ENCODE measurements at places on chromosomes 2 and 18.

DNA sequence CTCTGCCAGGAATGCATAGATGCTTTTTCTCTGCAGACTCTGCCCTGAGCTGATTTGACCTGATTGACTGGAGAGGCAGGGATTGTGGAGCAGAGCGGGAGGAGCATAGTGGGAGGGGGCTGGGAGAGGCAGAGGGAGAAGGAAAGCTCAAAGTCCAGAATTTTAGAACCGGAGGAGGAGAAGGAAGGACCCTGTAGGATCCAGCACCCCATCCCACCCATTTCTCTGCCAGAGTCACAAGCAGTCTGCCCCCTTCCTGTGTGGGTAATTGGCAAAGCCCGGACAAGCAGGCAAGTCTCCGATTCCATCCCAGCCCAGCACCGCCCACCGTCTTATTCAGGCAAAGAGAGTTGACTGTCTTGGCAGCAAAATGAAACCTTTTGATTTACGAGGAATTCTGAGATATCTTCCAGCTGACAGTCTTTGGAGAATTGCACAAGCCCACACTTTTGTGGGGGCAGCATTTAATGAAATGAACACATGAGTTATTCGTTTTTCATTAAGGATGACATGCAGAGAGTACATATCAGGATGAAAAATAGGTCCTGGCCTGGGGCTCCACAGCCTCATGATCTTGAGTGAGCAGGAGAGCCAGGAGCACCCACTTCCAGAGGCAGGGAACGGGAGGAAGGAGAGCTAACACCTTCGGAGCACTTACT lies 103.1 kb downstream of the MCFD2 start:
- DNase-seq, result peak; percentile 55

DNA sequence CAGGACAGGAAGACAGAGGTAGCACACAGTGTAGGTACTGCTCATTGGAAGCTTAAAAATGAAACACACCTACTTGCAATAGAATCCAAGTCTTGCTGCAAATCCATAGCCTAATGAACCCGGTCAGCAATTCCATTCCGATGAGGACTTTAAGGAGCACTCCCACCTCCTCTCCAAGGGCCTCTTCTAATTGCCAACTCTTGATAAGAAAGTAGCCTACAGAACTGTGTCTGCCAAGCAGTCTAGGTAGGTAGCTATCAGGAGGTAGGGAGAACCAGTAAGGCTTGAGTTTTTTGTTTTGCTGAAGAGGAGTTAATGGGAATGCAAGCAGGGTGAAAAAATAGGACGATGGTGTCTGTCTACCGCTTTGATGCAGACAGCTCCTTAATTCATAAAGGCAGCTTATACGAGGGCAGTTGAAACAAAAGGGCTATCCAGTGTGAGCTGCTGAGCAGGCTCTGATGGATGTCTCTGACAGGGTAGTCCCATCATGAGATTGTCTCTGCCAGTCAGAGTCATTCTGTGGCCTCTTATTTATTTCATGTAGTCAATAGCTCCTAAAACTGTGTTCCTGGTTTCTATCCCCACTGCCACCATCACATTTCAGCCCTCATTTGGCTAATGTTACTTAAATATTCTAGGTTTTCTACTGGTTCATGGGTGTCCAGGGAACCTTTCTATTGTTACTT lies 155.6 kb upstream of the DNMT3A start:
- no peak for DNase-seq

- no peak for DNase-seq
Measured at GRCh38 chr18:51125976-51126375, 71.5 kb downstream of the MEX3C start.

- DNase-seq, result no peak
Measured at GRCh38 chr2:149036507-149037293, 1.8 kb upstream of the LYPD6B start.

DNA sequence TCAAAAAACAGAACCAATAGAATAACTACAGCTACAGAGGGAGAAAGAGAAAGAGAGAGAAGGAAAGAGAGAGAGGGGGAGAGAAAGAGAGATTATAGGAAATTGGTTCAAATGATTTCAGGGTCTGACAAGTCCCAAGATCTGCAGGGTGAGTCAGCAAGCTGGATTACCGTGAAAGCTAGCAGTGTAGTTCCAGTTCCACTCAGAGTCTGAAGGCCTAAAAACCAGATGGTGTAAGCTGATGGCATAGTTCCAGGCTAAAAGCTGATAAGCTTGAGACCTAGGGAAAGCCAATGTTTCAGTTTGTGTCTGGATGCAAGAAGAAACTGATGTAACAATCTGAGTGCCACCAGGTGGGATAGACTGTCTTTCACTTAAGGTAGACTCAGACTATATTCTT lies 397.7 kb downstream of the TRIB2 start:
- DNase-seq, result no peak

DNA sequence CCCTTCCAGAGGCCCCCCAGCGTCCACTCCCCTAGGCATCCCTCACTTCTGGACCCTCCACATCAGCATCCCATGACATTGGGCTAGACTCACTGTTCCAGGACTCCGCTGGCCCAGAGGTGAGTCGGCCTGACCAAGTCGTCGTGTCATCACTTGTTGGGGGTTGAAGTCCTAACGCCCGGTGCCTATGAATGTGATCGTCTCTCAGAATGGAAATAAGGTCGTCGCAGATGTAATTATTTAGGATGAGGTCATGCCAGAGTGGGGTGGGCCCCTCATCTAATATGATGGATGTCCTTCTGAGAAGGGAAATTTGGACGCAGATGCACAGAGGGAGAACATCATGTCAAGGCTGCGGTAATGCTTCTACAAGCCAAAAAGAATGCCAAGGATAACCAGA lies 142.7 kb downstream of the AGAP1 start:
- no peak for DNase-seq

GRCh38 chr2:3463186-3463835 lies 56.0 kb downstream of the ADI1 start:
- no peak for DNase-seq

GRCh38 chr2:217336694-217337093 lies 476.8 kb upstream of the TNP1 start:
- no peak for DNase-seq

DNA sequence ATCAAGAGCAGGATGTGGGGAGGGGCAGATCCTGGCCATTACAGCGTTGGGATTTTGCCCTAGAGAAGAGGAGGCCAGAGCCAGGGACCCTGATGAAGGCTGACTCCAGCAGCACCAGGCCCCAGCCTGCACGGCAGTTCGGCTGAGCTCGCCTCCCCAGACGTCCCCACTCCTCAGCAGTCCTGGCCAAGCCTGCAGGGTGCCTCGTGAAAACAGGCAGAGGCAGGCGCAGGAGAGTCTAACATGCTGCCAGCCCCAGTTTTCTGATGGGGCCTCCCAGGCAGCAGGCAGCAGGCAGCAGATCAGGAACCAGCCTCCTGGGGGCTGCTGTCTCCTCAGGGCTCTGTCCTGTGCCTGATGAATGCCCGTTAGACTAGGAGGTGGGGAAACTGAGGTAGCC lies 19.7 kb upstream of the GLI2 start:
- no peak for DNase-seq

GRCh38 chr2:2320486-2321199 lies 10.4 kb downstream of the MYT1L start:
- DNase-seq, result no peak

GRCh38 chr2:65164426-65164891 lies 34.6 kb upstream of the RAB1A start:
- no peak for DNase-seq

GRCh38 chr2:152038441-152038958 lies 60.3 kb downstream of the CACNB4 start:
- DNase-seq, result no peak

DNA sequence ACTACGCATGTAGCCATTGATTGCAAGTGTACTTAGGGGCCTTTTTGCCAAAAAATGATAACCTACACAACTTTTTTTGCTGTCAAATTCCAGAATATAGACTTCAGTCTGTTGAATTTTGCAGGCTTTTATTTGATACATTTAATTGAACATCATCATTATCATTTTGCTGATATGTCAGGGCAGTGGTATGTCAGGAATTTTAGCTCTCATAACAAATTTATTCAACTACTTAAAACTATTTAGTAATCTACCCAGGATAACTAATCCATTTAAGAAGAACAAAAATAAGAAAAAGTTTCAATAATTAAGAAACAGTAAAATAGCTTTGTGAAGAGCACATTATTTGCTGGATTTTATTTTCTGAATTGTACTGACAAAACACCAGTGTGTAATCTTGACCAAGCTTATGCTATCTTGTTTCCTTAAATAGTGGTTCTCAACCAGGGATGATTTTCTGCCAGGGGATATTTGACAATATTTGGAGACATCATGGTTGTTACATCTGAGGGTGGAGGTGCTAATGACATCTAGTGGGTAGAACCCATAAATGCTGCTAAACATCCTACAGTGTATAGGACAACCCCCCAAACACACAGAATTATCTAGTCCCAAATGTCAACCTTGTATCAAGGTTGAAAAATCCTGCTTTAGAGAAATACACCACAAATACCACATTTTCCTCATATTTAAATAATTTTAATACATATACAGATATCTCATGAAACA lies 12.1 kb upstream of the TTN start:
- DNase-seq, result no peak

- DNase-seq, result no peak
Measured at GRCh38 chr2:6986301-6986911, 69.2 kb downstream of the RNF144A start.

DNA sequence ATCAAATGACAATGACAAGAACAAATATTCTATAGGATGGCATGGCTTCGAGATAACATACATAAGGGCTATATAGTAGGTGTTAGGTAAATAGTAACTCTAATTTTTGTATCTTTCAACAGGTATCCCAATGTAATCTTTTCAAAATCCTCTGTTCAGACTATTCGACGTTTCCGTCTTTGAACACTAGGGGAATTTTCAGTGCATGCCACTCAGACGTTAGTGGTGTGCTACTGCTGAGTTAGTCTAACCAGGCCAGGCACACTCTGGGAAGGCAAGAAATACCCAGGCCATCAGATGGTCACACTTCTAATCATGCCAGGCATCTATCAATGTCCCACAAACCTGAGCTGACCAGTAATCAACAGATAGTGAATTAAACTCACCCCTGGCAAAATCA lies 14.6 kb upstream of the CREG2 start:
- DNase-seq, result no peak

- peak; percentile 49 for DNase-seq
Measured at GRCh38 chr18:46555724-46556123, 101.3 kb downstream of the LOXHD1 start.

DNA sequence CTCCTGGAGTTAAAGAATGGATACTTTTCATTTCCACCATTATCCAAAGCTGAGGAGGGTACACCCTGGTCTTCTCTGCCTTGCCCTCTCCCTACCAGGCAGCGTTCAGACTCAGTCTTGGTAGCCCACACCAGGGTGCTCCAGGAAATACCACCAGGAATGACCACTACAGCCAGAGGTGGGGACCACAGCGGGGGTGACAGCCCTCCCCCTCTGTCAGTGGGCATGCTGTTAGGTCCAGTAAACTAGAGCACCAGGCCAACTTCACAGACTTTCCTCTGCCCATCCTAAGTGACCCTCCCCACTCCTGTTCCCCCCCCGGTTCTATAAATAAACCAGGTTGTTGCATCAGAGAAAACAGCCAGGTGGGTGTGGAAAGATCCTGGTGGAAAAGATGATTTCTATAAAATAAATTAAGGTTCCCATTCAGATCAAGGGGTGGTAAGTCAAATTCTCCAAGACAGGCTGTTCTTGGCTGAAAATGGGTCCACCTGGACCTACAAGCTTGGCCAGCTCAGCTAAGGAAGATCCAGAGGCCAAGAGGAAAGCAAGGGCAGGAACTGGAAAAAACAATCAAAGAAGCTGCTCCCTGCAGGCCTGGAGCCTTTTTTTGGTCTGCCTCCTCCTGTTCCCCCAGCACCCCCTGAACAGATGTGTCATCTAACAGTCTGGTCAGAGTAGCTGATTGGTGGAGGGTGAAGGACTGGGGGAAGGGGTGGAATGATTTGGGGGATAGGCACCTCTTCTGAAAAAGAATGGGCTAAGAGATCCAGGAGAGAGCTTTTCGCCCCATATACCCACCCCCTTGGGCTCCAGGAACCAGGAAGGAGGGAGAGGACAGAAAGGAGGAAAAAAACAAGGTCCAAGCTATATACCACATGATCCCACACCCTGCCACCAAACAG lies 2.3 kb downstream of the RAB11FIP5 start:
- DNase-seq, result no peak

GRCh38 chr2:120619579-120619978 lies 116.1 kb upstream of the GLI2 start:
- DNase-seq, result no peak

- DNase-seq, result no peak
Measured at GRCh38 chr2:42107249-42108042, 59.6 kb downstream of the PKDCC start.

Data from A549 (cell line).